ENCODE measurements at places on chromosomes 7 and 10.

DNA sequence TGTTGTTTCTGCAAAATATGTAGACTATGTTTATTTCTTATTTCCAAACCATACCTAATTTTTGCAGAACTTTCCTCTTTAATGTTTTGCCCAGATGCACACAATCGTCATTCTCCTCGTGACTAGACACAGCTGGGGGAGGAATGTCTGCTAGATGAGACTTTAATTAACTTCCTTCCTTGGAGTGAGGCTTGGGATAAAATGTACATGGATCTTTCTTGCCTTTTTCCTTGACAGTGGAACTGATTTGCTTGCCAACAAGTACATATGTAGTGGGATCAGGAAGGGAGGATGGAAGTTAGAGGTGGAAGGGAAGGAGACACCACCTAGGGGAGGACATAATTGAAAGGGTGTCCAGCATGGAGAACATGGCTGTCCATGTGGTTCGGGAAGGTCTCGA is 172.5 kb downstream of the VTI1A start:
- H3K27me3 ChIP-seq: no peaks in the 10 kb centered on the region
- no peaks in the 10 kb centered on the region for H3K36me3 ChIP-seq
- H3K4me3 ChIP-seq: no peak overlapping the region
- no peaks in the 10 kb centered on the region for H3K4me1 ChIP-seq
- no peak overlapping the region for H3K27ac ChIP-seq
- no peak for DNase-seq

- H3K4me1 ChIP-seq: no peaks in the 10 kb centered on the region
- H3K27ac ChIP-seq: no peak overlapping the region
- H3K27me3 ChIP-seq: no peaks in the 10 kb centered on the region
- DNase-seq: no peak
- H3K4me3 ChIP-seq: no peak overlapping the region
- H3K36me3 ChIP-seq: no peaks in the 10 kb centered on the region
These were observed 283.8 kb downstream of the CDK14 start for GRCh38 chr7:90879924-90880323.

GRCh38 chr10:36779238-36779846 is 346.1 kb upstream of the ANKRD30A start:
- H3K36me3 ChIP-seq: no peaks in the 10 kb centered on the region
- DNase-seq: peak; percentile 13
- H3K27me3 ChIP-seq: no peaks in the 10 kb centered on the region
- no peaks in the 10 kb centered on the region for H3K4me1 ChIP-seq

GRCh38 chr10:29009464-29009863 is 279.4 kb upstream of the LYZL1 start:
- H3K36me3 ChIP-seq: no peaks in the 10 kb centered on the region
- DNase-seq: no peak
- H3K4me3 ChIP-seq: no peak overlapping the region
- no peaks in the 10 kb centered on the region for H3K4me1 ChIP-seq
- H3K27me3 ChIP-seq: no peaks in the 10 kb centered on the region

DNA sequence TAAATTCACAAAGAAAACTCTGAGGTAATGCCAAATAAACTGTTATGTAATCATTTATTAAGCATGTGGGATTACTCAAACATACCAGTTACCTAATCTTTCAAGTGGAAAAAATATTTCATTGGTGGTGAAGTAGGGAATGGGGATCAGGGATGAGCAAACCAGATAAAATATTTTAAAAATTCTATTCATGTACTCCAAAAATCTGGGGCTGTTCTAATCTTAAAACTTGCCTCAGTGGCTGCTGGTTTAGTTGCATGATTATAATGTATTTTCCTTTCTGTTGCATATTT is 19.5 kb downstream of the LMOD2 start:
- no peak for DNase-seq
- peaks cover 5% of the 10 kb centered on the region for H3K4me1 ChIP-seq
- H3K27ac ChIP-seq: no peak overlapping the region
- H3K27me3 ChIP-seq: no peaks in the 10 kb centered on the region
- no peak overlapping the region for H3K4me3 ChIP-seq

- no peak overlapping the region for H3K4me3 ChIP-seq
- H3K4me1 ChIP-seq: peaks cover 16% of the 10 kb centered on the region
- H3K27ac ChIP-seq: peak overlapping the region; percentile 64
- H3K27me3 ChIP-seq: no peaks in the 10 kb centered on the region
These were observed 79.1 kb downstream of the PRTFDC1 start for GRCh38 chr10:24873281-24873683.

DNA sequence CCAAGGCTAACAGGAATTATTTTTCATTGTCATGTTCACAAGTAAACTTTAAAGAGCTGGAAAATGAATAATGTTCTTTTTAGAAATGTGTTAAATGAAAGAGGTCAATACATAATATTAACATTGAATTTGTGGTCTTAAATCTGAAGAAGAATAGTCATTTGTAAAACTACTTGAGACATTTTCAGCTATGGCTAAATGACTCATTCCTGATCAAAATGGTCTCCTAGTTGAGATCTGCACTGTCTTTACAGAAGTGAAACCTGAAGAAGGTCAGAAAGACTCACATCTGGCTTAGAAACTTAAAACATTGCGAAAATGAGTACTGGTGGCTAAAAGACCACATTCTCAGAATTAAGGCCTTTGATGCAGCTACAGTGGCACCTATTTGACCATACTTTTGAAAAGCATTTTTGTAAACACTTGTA is 5.9 kb downstream of the PIK3CG start:
- H3K36me3 ChIP-seq: no peaks in the 10 kb centered on the region
- DNase-seq: no peak
- no peak overlapping the region for H3K4me3 ChIP-seq
- no peaks in the 10 kb centered on the region for H3K27me3 ChIP-seq
- no peaks in the 10 kb centered on the region for H3K4me1 ChIP-seq

DNA sequence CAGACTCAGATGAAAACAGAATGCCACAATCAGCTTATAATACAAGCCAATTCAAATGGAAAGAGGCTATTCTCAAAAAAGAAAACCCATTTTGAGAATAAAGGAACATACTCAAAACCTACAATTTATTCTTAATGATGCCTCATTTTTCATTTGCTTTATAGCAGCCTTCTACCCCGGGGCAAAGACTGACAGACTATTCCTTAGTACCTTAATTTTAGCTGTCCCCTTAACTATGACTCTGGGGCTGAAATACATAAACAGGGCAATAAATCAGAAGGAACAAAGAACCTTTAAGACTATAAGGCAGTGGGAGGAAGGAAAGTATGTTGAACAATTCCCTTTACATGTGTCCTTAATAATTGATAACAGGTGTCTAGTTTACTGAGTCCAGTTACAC is 76.8 kb downstream of the TMEM106B start:
- no peaks in the 10 kb centered on the region for H3K36me3 ChIP-seq
- H3K4me1 ChIP-seq: no peaks in the 10 kb centered on the region
- no peak overlapping the region for H3K4me3 ChIP-seq
- H3K27ac ChIP-seq: no peak overlapping the region

- H3K4me1 ChIP-seq: peaks cover 8% of the 10 kb centered on the region
- H3K27ac ChIP-seq: no peak overlapping the region
- H3K36me3 ChIP-seq: no peaks in the 10 kb centered on the region
- H3K4me3 ChIP-seq: no peak overlapping the region
- no peak for DNase-seq
These were observed 20.9 kb downstream of the NUDCD3 start for GRCh38 chr7:44469461-44470134.

- no peaks in the 10 kb centered on the region for H3K36me3 ChIP-seq
- no peaks in the 10 kb centered on the region for H3K27me3 ChIP-seq
- no peak overlapping the region for H3K27ac ChIP-seq
- H3K4me3 ChIP-seq: no peak overlapping the region
These were observed 89.3 kb downstream of the CCNY start for GRCh38 chr10:35425595-35425994.

DNA sequence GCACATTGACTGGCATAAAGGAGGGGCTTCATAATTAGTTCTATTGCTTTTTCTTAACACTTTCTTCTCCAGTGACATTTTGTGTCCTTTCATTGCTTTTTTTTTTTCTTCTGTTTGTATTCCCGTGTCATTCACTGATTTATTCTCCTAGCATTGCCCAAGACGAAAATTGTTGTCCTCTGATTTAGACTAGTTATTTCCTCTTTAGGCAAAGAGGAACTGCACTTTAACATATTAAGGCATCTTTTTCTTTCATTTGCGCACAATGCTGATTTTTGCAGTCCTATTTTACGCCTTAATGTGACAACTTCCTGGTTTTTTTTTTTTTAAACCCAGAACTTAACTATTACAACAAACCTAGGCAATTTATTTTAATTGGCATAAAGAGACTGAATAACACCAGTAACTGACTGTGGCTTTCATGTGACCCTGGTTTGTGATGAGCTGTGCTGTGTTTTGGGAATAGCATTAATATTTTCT is 39.7 kb downstream of the ARID5B start:
- H3K27ac ChIP-seq: no peak overlapping the region
- no peaks in the 10 kb centered on the region for H3K36me3 ChIP-seq
- peaks cover 3% of the 10 kb centered on the region for H3K4me1 ChIP-seq
- no peaks in the 10 kb centered on the region for H3K27me3 ChIP-seq

- peaks cover 13% of the 10 kb centered on the region for H3K4me1 ChIP-seq
- peak; percentile 10 for DNase-seq
- H3K4me3 ChIP-seq: no peak overlapping the region
- H3K27me3 ChIP-seq: no peaks in the 10 kb centered on the region
These were observed 16.4 kb downstream of the SH3PXD2A start for GRCh38 chr10:103838862-103839518.

DNA sequence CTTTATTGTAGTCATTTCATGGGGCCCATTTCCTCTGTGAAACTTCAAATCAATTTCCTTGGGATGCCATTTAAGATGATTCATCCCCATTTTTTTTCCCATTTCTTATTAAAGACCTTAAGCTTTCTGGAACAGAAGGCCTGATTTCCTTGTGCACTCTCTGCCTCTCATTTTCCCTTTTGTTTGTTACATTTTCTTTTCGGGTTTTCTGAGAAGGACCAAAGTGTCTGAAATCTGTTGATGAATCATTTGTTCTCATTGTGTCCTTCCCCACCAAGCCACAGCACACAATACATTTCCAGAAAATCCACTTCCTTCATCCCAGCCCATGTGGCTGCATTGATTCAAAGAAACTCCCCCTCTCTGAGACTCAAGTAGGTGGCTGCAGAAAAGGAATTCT is 372.4 kb downstream of the SFMBT2 start:
- H3K4me1 ChIP-seq: no peaks in the 10 kb centered on the region
- no peak overlapping the region for H3K4me3 ChIP-seq
- H3K27ac ChIP-seq: no peak overlapping the region
- DNase-seq: no peak

DNA sequence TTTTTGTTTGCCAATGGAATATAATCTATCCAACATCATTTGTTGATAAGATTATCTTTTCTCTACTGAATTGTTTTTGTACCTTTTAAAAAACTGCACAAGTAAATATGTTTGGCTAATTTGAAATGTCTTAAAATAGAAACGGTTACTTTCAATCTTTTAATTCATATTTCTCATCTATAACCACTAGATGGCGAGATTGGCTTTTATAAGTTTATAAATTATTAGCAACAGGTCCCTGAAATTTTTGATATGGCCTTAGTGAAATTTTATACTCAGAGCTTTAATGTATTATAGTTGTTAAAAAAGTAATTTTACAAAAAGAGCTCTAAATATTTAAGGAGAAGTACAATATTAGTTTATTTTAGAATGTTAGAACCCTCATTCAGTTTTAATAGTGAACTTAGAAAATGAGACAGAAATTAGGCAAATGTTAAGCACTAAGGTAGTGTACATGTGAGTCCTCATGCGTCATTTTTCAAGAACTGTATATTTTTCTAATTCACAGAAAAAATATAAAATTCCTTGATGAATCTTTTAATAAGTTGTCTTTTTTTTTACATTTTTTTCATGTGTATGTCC is 592.5 kb downstream of the ARL4A start:
- no peaks in the 10 kb centered on the region for H3K27me3 ChIP-seq
- H3K4me1 ChIP-seq: no peaks in the 10 kb centered on the region
- no peak for DNase-seq

DNA sequence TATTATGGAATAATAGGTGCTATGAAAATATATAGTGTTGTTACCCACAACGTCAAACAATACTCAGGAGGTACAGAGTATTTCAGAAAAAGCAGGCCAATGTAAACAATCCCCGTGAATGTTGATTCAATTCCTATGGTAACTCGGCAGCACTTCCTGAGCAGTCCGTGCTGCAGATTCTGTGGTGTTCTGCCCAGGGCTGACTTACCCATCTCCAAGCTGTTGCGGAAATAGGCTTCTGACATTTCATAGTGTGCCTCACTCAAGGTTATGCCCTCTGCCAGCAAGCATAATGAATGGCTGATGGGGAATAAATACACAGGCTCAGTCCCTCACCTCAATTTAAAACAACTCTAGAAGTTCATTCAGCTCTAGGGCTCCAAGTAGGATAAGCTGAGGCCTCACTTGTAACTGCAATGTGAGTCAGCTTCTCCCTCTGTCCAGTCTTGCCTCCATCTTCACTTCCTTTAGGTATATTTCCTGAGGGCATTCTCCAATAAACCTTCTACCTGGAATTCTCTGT is 177.6 kb downstream of the GNAI1 start:
- no peak overlapping the region for H3K27ac ChIP-seq
- no peaks in the 10 kb centered on the region for H3K27me3 ChIP-seq
- no peak overlapping the region for H3K4me3 ChIP-seq
- no peaks in the 10 kb centered on the region for H3K36me3 ChIP-seq

DNA sequence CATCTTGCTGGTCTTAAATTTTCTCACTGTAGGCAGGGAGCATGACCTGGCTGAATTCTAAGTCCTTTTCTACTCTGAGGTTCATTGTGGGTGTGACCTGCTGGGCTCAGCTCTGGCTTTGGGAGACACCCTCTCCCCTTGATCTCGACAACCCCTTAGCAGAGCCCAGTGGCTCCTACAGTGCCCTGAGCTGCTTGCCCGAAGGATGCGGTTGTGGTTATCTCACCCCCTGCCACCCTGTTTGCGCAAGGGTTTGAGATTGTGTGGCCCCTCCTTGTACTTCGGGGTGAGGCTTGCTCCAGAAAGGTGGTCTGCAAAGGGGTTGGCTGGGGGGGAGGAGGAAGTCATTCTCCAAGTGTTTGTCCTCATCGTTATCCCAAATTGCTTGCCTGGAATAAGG is 55.3 kb downstream of the TCF7L2 start:
- no peaks in the 10 kb centered on the region for H3K27me3 ChIP-seq
- no peak for DNase-seq
- H3K27ac ChIP-seq: no peak overlapping the region
- H3K4me1 ChIP-seq: peaks cover 37% of the 10 kb centered on the region

DNA sequence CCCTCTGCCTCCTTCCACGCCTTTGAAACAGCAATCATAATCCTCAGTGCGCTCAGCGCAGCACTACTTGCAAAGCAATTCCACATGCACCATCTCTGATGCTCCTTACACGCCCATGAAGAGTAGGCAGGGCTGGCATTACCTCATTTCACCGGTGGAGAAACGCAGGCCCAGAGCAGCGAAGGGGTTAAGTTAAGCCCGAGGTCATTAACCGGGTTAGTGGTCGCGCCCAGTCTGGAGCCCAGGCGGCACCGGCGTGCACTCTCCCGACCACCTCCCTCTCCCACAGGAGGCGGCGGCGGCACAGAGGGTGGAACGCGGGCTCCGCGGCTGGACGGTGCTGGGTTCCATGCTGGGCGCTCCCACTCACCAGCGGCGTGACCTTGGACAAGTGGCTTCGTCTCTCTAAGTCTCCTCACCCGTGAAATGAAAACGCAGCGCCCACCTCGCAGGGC is 515 bp downstream of the FASTK start:
- peak overlapping the region; percentile 85 for H3K27ac ChIP-seq
- H3K4me3 ChIP-seq: peak overlapping the region; percentile 78
- H3K4me1 ChIP-seq: peaks cover 25% of the 10 kb centered on the region
- DNase-seq: no peak
- no peaks in the 10 kb centered on the region for H3K36me3 ChIP-seq

Measured in ovary (tissue), 10 donors.